Right lung (tissue), 10 donors: ENCODE measurements at places on chromosomes 7 and 10. TPM values are rescaled to one million over a fixed set of nuclear protein-coding genes. Genes with fewer than 3 reads are reported as not detected.
A peak's percentile ranks its signal among the peaks of the same experiment; 100 is the strongest.

PRPS1L1 gene
- not detected for polyA plus RNA-seq

GRCh38 chr10:72887043-72887442 is 6.5 kb upstream of the OIT3 start:
- DNase-seq: no peak

DNA sequence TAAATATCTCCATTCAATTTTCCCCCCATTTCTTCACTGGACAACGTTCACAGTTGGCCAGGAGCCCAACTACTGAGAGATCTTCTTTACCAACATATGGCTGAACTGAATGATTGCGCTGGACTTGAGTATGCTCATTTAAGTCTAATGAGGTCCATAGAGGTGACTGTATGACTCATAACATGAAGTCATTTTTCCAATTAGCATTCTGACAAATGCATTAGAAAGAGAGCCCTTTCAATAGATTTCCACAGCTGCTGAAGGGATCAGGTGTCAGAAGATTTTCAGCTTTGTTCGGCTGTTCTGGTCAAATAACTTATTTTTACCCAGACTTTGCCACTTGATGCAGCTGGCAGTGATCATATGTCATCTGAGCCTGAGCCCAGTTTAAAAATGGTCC is 438.0 kb downstream of the ETV1 start:
- DNase-seq: no peak

- no peak for DNase-seq
Observed at GRCh38 chr10:4201866-4202825, 417.1 kb upstream of the KLF6 start.

DNA sequence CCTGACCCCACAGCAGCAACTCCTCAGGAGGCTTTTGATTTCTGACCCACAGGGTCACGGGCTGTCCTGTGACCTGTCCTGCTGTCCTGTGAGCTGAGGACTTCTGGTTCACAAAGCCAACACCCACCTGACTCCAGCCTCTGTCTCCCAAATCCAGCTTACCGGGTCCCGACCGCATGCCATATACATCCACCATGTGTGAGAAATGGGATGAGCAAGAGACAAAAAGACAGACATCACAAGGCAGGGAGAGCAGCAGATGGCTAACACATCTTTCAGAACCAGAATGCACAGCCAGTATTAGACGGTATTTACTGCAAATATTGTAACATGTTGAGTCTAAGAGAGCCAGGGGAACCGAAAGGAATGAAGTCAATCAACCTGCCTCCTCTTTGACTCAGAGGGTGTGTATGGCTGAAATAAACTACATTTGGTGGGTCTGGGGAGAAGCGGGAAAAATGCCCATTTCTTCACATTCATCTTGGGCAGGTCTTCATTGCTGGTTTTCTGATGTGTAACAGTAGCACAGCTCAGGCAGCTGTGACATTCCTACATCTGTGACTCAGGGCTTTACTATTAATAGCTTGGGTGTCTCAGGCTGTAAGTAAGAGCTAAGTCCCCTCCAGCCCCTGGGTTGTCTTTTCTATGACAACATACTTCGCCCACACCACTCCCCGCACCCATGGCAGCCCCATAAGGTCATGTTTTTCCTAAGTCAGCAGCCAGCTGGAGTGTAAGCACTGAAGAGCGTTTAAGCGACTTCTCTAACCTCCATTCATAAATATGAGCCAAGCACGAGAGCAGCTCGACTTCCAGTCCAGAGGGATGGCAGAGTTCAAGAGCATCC is 25.0 kb downstream of the ABLIM1 start:
- DNase-seq: no peak

DNA sequence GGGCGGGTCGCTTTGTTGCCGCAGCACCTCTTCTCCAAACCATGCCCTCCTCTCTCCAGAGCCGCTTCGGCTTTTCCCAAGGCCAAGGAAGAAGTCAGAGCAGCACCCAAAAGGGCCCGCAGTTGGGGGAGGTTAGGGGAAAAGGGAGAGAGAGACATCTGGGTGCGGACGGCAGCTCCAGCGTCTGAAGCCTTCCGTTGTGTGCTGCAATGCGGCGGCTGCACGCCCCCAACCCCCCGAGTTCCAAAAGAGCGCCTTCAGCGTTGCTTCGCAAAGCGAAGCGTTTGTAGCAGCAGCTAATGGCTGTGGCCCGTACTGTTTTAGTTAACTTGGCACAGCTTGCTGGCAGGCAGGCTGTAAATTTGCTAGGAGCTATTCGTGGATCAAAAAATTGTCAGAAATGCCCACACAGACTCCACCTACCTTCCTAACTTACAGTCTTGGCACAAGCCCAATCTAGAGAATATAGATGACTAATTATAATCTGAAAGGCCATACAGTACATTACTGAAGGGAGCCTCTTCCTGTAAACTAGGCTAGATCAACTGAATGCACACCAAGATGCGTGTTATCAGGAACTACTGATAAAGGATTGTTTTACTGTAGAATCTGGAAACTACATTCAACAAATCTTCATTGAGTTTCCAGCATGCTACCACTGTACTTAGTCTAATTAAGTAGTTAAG is 1.1 kb upstream of the KBTBD2 start:
- peak; percentile 68 for DNase-seq

GRCh38 chr7:89334797-89335196 is 539.3 kb upstream of the TEX47 start:
- no peak for DNase-seq

GRCh38 chr10:8463853-8464252 is 409.4 kb downstream of the GATA3 start:
- DNase-seq: no peak

DNA sequence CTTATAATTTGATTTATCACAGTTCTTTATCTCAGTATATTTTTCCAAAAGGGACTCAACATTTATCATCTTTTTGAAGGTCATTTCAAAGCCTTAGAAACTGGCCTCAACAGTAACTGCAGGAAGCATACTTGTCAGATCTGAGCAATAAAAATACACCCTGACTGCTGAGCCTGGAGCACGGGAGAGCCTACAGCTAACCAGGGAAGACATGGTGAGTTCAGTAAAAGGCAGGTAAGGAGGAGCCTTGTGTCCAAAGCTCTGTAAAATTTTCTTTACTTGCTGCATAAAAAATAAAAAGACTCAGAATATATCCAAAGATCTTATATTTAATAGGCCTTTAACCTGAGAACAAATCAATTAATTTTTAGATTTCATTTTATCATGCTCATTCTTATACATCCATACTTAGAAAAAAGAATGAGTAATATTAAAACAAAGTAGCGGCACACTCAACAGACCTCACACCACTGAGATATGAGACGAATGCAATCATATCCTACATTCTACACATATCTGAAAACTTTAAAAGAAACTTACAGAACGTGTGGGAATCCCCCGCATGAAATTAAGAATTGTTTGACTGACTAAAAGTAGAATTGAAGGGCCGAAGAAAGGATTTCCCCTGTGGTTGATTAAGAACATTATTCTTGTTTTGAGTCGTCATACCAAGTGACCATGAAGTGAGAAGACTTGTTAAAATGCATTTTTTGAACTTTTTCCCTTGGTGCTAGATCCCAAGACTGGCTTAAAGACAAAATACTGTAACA is 296.4 kb upstream of the MKLN1 start:
- DNase-seq: no peak

TDRD1 gene
- 0.19 TPM for polyA plus RNA-seq

NET1 gene
- polyA plus RNA-seq: 187 TPM

DNA sequence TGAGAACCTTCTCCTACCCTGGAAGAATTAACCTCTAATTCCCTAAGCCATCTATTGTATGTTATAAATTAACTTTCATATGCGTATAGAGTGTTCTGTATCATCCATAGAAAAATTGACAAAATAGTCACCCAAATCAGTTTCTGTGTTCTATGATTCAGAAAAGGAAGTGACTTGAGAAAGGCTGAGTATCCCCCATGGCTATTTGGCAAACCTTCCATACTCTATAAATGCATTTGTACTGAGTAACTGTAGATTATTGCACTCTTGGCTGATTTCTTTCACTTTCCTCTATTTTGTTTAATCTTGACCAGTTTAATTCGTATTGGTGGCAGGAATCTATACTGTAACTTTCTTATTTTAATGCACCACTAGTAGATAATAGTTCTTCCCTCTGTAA is 182.2 kb downstream of the HTR7 start:
- no peak for DNase-seq

DNA sequence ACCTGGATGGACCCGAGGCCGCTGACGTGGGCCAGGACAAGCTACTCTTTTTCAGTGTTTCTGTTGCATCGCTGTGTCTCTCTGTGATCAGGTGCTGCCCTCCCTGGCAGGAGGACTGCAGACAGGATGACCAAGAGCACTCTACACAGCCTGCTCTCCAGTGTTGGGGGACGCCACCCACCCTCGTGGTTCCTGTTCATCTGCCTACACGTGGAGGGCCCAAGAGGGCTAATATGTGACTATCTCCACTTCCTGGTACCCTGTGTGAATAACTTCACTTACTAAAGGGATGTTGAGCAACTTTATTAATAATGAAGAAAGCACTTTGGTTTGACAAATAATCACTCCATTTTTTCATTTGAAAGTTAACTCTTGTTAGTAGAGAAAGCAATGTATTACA is 101.3 kb downstream of the EGFR start:
- DNase-seq: no peak

GRCh38 chr7:118496138-118496644 is 271.7 kb downstream of the ANKRD7 start:
- DNase-seq: no peak

NUTM2E gene
- polyA plus RNA-seq: 0.19 TPM

UNCX gene
- not detected for polyA plus RNA-seq

DNA sequence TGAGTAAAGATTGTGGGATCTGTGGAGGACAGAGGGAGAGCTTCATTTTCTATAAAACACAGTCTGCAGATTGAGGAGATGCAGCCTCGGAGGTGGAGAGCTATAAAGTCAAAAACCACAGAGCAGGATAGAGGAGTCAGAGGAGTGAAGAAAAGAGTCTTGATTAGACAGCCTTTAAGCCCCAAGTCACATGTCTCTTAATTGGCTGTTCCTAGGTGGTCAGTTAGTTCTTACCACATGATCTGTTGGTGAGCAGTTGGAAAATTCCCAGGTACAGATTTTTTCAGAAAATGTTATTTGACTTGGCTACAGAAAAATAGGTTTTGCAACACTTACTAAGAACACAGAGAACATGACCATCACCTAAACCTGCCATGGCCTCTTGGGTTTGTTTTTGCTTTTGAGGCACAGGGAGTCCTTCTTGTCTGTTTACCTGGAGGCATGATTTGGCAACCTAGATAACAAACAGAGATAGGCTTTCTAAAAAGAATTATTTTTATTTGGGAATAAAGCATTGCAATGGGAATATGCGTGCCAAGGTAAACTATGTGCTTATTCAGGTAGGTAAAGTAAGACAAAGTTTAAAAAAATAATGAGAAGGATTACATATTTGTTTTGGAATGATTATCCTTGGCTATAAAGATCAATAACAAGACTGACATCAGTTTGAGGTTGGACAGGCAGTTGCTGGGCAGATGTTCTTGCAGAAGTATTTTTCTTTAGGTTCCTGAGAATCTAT is 604 bp upstream of the CYP3A43 start:
- no peak for DNase-seq

CLEC5A gene
- polyA plus RNA-seq: 0.18 TPM

- no peak for DNase-seq
Observed at GRCh38 chr7:149409895-149410294, 51.0 kb downstream of the ZNF777 start.

NDUFB2 gene
- 129 TPM for polyA plus RNA-seq

DNA sequence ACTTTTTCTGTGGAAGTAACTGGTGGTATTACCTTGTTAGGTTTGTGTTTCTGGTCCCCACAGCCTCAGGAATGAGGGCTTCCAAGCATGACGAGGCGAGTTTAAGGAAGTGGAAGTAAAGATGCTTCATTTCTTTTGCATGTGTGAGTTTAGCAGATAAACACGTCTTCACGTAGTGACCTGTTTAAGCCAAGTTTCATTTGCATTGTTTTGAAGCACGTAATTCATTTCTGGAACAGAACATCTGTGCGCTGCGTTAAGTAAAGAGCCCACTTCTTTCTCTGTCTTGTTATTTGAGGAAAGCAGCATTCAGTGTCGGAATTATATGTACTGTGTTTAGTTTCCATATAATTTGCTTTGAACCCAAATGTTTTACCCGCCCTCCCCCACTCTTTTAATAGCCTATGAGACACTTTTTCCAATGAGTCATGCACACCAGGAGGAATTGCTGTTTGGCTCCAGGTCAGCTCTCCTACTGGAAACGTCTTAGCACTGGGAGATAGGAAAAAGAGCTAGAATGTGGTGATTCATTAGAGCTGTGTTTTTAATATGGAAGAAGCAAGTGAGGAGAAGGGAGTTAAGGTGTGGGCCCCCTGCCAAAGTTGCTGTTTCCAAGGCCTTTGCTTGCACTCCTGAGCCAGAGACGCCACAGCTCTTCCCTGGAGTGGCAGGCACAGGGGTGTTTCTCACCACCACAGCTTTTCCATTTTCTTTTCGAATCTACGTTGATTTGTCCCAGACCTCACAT is 36.7 kb downstream of the BTBD16 start:
- DNase-seq: peak; percentile 5

GRCh38 chr7:68407460-68407859 is 1190.8 kb upstream of the AUTS2 start:
- no peak for DNase-seq

KCNMA1 gene
- 4.2 TPM for polyA plus RNA-seq

CISD1 gene
- 19.5 TPM for polyA plus RNA-seq

CTAGE15 gene
- polyA plus RNA-seq: 1.6 TPM

GRCh38 chr10:3563298-3563697 is 221.7 kb downstream of the KLF6 start:
- no peak for DNase-seq

GRCh38 chr10:62443866-62444265 is 69.7 kb downstream of the ZNF365 start:
- DNase-seq: peak; percentile 14

GRCh38 chr7:41222746-41223145 is 480.1 kb downstream of the INHBA start:
- no peak for DNase-seq

TFPI2 gene
- polyA plus RNA-seq: 18.0 TPM

- no peak for DNase-seq
Observed at GRCh38 chr10:119498889-119499676, 43.4 kb downstream of the RGS10 start.

- DNase-seq: no peak
Observed at GRCh38 chr7:7996568-7996967, 28.0 kb downstream of the GLCCI1 start.

DNA sequence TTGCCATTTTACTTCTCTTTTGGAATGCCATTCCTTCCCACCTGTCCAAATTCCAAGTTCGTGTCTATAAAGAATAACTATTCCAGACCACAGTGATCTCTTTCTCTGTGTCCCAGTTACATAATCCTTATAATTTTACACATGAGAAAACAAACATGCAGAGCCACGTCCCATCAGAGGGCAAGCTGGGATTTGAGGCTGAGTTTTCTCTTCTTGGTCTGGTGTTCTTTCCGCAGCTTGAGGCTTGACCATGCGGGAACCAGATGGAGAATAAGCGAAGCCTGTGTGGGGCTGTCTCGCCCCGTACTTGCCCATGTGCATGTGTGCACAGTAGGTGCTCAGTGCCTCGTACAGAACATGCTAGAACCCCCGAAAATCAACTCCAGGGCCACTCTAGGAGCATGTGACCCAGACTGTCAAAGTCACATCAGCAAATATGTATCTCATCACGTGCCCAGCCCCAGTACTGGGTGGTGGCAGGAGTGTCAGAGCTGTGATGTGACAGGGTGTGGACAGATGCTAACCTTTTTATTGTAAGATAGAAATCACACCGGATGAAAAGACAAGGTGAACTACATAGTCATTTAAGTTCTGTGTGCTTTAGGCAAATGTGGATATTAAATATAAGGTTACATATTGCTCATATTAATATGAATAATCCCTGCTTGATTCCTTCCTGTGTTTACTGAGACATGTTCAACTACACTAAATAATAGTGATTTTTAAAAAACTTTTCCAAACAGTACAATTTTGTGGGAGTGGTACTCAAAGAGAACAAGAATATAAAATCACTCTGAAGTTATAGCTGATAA is 3.2 kb downstream of the INSIG1 start:
- no peak for DNase-seq

ACHE gene
- polyA plus RNA-seq: 2.2 TPM

CLDN4 gene
- 98.7 TPM for polyA plus RNA-seq

TRAPPC14 gene
- 16.0 TPM for polyA plus RNA-seq
